ENCODE measurements at places on chromosomes 12 and 14.

DNA sequence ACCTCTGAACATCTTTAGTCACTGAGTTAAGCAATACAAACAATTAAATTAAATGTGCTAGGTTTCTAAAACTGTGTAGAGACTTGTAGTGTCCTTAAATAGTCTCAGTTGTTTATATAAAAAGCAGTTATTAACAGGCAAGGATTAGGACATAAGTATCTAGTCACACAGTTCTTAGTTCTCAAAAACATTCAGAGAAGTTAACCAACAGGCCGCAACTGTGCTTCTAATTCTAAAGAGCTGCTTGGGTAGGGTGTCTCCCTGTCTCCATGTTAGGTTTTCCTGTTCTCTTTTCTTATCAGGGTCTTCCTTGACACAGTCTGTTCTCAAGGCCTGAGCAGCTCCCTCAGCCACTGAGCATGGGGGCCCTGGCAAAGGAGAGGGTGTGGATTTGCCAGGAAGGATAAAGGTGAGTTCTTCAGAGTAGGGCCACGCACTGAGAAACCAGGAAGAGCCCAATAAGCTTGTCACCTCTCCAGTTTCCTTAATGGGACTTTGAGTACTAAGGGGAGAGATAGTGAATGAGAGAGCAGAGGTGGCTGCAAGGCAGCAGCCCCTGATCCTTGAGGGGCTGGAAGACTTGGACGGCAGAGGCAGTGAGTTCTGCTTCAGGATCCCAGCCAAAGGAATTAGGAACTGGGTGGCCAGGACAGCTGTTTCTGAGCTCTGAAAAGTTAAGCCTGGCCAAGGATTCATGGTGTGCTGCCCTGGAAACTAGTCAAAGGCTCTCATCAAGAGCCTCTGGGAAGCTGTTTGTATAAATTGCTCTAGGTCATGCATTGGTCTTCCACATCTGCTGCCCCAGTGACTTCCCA is 177.3 kb downstream of the MYRFL start:
- DNase-seq, result no peak

DNA sequence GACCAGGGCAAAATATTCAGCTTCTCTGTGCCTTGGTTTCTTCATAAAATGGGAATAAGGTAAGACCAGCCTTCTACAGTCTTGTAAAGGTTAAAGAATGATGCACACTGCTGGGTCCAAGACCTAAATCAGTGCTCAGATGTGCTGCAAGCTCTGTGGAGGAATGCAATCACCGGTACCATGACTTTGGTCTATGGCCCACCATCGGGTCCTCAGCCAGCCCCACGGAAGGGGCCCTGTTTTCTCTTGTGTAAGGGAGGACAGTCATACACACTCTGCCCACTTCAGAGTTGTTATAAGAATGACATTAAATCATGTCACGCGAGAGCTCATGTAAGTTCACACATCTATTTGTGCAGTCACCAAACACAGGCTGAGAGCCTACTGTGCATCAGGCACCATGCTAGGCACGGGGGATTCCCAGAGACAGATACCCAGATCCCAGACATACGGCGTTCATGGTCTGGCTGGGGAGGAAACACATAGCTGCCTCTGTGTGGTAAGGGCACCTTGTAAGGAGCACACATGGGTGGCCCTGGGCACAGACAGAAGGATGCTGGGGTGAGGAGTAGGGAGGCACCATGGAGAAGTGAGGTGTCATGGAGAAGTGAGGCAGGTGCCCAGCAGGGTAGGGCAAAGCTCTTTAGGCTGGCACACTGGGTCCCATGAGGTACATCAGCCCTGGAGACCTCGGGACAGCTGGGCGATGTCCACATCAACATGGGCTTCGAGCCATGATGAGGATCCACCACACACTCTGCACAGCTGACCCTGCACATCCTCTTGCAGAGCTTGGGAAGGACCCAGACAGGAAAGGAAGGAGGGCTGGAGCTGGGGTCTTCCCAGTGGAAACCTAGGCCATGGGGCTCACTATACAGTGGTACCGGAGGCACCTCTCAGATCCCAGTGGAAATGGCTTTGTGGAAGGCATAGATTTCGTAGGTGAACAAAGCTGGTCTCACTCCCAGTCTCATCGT is 190.4 kb upstream of the DIO3 start:
- no peak for DNase-seq

DNA sequence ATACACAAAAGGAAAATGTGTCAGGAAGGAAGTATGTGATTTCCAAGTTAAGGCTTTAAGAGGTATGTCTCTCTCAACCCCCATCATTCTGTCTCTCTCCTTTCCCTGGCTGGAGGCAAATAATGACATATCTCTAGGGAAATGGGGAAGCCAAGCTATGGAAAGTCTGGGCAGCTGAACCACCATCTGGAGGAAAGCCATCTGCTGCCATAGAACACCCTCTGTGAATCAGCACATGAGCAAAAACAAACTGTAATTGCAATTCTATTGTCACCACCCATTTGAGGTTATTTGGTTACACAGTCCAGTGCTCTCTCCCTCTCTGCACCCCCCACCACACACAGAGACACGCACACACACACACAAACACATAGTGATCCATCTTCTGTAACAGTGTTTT is 766.2 kb downstream of the FLRT2 start:
- no peak for DNase-seq

- DNase-seq, result no peak
Measured at GRCh38 chr14:85566603-85567002, 36.7 kb downstream of the FLRT2 start.

GRCh38 chr14:104746071-104746545 is 6.8 kb upstream of the SIVA1 start:
- no peak for DNase-seq

DNA sequence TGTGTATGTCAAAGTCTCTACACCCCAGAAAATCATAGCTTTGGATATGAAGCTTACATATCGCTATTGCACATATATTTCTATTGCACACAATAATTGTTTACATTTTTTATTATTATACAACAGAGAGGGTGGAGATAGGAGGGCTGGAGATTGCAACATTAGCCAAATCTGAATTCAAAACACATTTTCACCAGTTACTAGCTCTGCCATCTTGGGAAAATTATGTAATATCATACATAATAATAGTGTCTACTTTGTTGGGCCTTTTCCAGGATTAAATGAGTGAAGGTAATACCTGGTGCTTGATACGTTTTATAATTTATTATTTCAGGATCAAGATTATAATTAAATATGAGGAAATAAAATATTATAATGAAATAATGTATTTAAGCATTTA is 507.4 kb upstream of the TBX3 start:
- no peak for DNase-seq

GRCh38 chr12:48814262-48815125 is 3.8 kb upstream of the CACNB3 start:
- peak; percentile 70 for DNase-seq

- no peak for DNase-seq
Measured at GRCh38 chr12:78457938-78458337, 406.6 kb upstream of the SYT1 start.

- no peak for DNase-seq
Measured at GRCh38 chr12:76047060-76047459, 15.5 kb upstream of the PHLDA1 start.

DNA sequence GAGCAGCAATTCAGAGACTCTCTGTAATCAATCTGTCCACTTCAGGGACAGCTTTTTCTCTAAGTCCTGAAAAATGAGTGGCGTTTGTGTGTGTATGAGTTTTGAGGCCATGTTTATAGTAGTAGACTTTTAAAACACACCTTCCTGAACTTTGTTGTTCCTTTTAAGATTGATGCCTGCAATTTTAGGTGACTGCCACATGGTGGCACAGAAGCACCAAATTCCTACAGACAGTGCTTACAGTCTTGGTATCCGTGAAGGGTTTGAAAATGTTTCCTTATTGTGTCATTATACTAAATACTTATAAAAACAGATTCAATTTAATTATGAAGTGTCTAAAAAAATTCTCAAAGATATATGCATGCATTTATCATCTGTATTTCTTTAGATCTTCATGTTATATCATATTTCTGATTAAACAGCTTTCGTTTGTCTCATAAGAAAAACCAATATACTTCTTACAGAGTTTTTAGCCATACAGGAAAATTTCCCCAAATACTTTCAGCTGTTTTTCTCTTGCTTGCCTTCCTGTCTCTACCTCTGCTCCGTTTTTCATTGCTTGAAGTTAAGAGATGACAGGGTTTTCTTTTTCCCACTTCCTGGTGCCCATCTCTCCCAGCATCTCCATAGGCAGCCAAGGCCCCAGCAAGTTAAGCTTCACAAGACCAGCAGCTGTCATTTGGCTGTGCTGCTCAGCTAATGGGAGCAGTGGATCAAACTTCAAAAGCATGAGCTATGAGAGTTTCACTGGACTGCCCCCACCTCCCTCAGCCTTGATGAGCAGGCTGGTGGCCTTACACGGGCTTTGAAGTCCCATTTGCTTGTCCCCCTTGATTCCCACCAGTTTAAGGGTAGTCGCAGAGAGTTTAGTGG is 259.6 kb downstream of the AKAP6 start:
- DNase-seq, result no peak

GRCh38 chr12:132391326-132392041 is 62.1 kb upstream of the GALNT9 start:
- DNase-seq, result no peak

- no peak for DNase-seq
Measured at GRCh38 chr12:76863005-76863670, 15.7 kb downstream of the CSRP2 start.

DNA sequence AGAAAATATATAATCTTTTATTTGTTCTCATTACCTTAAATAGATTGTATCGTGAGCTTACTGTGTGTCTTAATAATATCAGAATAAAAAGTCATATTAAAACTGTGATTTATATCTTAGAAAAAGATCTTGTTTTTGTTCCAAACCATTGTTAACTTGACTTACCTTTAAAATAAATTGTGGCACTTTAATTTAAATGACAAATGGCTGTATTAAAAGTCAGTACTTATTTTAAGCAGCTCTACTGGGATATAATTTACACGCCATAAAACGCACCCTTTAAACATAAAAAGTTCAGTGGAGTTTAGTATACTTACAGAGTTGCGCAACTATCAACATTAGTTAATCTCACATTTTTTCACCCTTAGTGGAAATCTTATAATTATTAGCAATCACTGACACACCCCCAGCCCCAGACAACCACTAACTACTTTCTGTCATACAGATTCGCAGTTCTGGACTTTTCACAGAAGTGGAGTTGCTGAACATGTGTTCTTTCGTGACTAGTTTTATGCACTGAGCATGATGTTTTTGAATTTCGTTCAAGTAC is 311.7 kb downstream of the ACSS3 start:
- no peak for DNase-seq

DNA sequence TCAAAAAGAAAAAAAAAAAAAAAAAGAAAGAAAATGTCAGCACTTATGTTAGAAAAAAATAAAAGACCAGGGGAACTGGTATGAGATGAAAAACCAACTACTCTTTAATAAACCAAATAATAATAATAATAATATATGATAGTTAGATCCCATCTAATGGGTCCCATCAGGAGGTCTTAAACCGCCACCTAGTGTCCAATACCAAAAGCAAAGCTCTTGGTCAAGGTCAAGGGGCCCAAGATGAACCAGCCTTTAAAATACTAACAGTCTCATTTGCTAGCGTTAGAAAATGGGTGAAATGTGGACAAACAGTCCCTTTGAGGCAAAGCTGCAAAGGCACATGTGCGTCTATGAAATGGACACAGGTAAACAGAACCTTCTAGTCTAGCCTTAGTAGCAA is 12.3 kb downstream of the BRAP start:
- no peak for DNase-seq

DNA sequence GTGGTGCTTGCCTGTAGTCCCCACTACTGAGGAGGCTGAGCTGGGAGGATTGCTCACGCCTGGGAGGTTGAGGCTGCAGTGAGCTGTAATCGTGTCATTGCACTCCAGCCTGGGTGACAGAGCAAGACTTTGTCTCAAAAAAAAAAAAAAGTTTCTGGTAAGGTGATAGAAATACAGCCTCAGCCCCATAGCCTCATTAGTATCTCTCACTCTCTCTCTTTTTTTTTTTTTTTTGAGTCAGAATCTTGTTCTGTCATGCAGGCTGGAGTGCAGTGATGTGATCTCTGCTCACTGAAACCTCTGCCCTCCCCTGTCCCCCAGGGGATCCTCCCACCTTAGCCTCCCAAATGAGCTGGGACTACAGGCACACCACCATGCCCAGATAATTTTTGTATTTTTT is 19.2 kb downstream of the MTHFD1 start:
- DNase-seq, result no peak

GRCh38 chr12:27577688-27578087 is 53.7 kb downstream of the PPFIBP1 start:
- DNase-seq, result no peak

- peak; percentile 71 for DNase-seq
Measured at GRCh38 chr12:45994736-45995135, 4.4 kb upstream of the SCAF11 start.

DNA sequence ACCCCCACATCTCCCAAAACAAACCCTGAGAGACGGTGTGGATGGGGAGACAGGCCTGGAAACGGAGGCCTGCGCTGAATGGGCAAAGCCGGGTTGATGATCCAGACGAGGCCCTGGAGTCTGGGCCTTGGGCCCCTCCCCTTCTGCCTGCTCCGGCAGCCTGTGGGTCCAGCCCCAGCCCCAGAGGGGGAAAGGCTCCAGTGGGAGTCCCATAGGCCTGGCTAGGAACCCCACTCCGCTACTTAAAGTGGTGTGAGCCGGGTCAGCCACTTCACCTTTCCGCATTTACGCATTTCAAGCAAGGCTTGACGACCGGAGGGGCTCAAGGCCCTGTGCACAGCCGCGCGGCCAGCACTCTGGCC is 695 bp upstream of the TNFAIP2 start:
- no peak for DNase-seq

DNA sequence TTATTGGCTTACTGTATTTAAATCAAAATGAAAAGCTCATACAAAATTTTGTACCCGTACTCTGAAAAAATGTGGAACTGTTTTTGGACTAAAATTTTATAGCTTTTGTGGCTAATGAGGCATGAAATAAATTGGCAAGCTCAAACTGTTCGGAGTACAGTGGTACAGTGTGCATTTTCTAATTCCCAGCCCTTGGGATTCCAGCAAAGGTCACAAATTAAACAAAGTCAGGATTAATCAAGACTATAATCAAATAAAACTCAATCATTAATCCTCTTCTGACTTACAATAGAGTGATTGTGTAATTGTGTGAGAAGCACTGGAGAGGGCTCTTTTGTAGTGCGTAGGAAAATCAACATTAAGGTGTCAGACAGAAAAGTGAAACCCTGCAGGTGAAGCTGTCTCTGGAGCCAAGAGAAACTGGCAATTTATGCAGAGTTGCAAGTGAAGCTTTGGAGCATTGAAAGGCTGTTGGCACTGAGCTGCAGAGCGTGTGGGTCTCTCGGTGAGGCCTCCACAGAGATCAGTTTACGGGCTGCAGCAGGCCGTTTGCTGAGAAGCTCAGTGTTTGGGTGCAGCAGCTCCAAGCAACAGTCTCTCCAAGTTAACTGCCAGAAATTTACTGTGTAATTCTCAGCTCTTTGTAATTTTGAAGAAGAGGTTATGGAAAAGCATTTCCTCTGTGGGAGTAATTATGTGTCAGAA is 275.9 kb downstream of the FBXL14 start:
- DNase-seq, result peak; percentile 23

- no peak for DNase-seq
Measured at GRCh38 chr14:90034156-90034555, 27.6 kb upstream of the KCNK13 start.

DNA sequence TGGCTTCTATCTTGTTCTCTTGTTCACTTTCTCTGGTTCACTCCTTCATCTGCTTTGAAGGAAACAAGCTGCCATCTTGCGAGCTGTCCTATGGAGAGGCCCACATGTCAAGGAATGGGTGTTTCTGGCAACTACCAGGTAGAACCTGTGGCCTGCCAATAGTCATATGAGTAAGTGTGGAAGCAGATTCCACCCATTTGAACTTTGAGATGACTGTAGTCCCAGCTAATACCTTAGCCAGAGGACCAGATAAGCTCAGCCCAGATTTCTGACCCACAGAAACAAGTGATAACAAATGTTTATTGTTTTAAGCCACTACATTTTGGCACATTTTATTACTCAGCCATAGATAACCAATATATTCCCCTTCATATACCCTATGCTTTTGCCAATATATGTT is 4.0 kb upstream of the SLC38A2 start:
- DNase-seq, result no peak
